NCI-H524 treated with DMSO at 0.1 percent for 48 hours (cell line): ENCODE measurements at places on chromosomes 12 and 14.

DNA sequence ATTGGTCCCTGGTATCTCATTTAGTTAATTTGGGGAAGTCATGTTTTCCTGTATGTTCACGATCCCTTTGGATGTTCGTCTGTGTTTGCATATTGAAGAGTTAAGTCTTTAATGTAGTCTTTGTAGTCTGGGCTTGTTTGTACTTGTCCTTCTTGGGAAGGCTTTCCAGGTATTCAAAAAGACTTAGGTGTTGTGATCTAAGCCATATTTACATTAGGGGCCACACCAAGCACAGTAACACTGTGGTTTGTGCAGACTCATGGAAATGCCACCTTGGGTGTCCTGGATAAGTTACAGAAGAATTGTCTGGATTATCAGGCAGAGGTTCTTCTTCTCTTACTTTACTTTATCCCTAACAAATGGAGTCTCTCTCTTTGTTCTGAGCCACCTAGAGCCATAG, 380.3 kb downstream of the CCER1 start:
- no peak for DNase-seq

- no peak for DNase-seq
Measured at GRCh38 chr14:46819117-46819516, 167.5 kb upstream of the RPL10L start.

- no peak for DNase-seq
Measured at GRCh38 chr12:53677016-53677799, 1.3 kb upstream of the ATP5MC2 start.

DNA sequence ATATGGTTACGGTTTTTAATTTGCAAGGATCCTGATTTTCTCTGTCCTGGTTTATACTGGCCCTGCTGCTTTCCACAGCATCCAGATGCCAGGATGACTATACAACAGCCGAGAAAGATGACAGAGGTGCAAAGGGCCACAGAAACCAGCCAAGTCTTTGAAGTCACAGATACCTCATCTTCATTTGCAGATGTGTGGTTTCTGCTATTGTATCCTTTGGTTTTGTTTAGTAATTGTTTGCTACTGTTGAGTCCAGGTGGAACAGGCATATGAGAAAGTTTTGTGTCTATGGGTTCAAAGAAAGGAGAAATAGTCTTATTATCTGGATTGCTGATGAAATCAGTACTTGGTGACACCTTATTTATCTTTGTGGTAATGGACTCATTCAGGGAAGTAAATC, 17.3 kb upstream of the KLHL42 start:
- DNase-seq, result no peak

DNA sequence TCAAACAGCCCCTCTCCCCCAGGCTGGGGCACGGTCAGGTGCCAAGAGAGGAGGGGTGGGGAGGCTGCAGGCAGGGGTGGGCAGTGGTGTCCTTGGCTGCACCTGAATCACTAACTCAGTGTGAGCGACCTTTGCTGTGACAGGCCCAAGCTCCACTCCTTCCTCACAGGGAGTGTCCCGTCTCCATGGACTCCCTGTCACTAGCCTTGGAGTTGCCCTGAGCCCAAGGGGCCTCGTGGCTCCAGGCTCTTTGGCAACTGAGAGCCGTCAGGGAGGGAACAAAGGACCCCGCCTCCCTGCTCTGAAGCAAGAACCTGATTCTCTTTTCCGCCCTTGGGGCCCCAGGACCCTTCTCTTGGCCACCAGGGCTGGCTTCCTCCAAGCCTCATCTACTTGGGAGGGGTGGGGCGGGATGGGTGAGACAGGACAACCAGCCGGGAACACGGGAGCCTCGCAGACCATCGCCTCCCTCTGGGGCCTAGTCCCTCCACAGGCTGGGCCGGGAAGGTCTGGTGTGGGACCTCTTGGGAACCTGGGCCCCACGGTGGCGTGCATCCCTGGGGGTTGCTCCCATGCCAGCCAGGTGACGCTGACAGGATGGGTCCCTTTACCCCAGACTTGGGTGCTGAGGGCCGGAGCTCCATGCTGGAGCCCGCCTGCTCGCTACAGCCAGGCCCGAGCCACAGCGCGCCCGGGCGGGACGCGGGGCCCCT, 935 bp upstream of the ADSS1 start:
- DNase-seq, result no peak

DNA sequence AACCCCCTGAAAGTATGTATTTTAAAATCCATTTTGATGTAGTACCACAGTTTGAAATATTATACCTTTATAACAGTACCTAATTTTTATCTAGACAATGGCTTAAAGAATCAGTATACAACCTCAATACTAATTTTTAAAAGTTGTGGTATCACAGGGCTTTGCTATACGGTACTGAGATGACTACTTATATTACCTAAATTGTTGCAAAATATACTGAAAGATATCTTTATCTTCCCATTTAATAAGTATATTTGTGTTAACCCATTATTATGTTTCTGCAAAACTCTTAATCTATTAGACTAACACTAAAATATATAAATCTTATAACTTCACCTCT, 67.1 kb downstream of the RALGAPA1 start:
- no peak for DNase-seq

GRCh38 chr12:72082986-72083820, 144.6 kb downstream of the TPH2 start:
- no peak for DNase-seq

GRCh38 chr12:50257236-50258166, 25.8 kb downstream of the LIMA1 start:
- peak; percentile 40 for DNase-seq

GRCh38 chr12:62214846-62215245, 45.4 kb upstream of the USP15 start:
- DNase-seq, result no peak

- DNase-seq, result no peak
Measured at GRCh38 chr12:93782853-93783252, 105.7 kb downstream of the CRADD start.

DNA sequence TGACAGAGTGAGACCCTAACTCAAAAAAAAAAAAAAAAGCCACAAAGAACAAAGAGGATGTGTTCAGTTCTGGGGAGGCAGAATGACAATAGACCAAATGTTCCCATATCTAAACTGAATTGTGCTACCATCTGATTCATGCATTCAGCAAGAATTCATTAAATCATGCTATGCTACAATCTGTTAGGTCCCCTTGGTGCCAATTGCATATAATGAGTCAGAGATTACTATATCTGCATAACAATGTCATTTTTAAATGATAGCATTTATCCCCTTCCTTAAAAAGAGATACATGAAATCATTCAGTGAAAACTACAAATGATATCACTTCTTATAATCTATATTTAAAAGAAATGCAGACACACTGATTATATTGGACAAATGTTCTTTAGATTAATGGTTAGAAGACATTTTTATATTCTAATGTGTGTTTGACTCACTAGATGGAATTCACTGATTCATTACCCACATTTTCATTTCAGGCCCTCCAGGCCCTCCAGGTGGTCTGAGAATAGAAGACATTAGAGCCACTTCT, 207.6 kb upstream of the PDZRN4 start:
- no peak for DNase-seq

- no peak for DNase-seq
Measured at GRCh38 chr14:56300495-56300894, 182.3 kb downstream of the PELI2 start.

DNA sequence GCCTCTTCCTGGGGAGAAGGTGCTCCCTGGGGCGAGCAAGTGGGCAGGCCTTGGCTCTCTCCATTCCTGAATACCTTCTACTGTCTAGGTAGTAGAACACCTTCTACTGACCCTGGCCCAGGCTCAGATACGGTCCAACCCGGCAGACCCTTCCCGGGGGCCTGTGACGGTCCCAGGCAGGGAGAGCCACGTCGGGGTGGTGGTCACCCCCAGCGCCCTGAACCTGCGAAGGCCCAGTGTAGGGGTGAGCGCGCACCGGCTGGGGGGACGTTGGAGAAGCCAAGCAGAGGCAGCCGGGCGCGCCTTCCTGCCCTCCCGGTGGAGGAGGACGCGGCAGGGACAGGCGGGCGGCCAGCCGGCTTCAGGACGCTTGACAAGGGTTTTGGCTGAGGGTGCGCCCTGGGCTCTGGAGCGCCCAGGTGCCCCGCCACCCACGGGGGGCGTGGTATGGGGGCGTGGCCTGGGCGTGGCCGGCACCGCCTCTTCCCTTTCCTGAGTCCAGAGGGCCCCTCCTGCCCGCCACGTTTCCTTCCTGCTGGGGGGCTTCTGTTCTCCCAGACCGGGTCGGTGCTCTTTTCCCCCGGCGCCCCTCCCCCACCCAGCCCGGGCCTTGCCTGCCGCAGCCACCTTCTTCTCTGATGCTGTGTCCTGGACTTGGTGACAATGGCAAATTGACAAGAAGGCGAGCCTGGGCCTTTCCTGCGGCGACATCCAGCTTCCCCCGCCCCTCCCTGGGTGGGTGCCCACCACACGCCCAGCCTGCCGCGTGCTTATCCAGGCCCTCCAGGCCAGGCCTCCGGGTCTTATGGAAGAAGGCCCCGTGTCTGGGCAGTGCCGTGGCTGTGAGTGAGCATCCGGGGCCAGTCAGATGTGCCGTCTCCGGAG, 24.5 kb upstream of the PPP1R13B start:
- no peak for DNase-seq

GRCh38 chr12:50195832-50196231, 28.7 kb upstream of the CERS5 start:
- DNase-seq, result peak; percentile 23

- peak; percentile 71 for DNase-seq
Measured at GRCh38 chr14:59629444-59630287, 53.1 kb upstream of the CCDC175 start.

GRCh38 chr12:109944561-109945359, 44.7 kb downstream of the TCHP start:
- no peak for DNase-seq

DNA sequence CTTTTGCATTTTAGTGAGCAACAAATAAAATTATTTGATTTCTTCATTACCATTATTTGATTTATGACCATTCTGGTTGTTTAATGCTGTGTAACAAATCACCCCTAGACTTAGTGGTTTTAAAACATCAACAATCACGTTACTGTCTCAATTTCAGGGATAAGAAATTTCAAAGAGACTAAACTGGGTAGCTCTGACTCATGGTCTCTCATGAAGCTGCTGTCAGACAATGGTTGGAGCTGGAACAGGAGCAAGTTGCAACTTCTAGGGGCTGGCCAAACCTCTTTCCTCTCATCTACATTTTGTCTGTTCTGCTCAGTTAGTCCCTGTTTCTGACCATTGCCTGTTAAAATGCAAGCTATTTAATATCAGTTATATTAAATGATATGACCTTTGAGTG, 517.0 kb downstream of the KCNH5 start:
- DNase-seq, result no peak

- DNase-seq, result peak; percentile 32
Measured at GRCh38 chr12:7439579-7440505, 4.1 kb downstream of the CD163L1 start.

DNA sequence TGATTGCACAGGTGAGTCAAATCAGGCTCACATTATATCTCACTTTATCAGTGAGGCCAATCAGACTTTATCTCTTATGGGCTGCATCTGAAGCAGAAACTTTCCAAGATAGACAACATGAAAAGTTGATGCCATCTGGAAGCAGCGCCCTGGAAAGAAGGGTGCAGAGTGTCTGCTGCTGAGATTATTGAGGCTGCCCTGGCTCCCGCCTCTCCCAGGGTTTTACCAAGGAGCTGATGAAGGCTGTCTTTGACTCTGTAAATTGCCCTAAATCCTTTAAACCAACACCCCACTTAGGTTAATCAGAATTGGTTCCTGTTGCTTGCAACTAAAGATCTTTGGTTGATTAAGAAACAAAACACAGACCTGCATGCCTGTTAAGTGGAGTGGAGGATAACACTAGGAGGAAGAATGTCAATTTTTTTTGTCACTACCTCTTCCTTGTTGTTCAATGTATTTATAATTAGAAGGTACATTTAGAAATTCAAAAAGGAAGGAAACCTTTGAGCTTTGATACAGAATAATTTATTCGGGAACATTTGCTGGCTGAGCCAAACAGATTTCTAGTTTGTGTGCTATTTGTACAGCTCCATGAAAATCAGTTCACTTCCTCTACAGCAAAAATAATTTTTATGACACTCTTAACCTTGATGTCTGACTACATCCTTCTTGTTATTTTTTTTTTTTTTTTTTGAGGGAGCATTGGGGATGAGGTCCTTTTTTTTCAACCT, 104.1 kb downstream of the VEZT start:
- DNase-seq, result no peak

- DNase-seq, result no peak
Measured at GRCh38 chr12:104182144-104182543, 33.4 kb upstream of the TXNRD1 start.

- DNase-seq, result no peak
Measured at GRCh38 chr12:16389594-16389993, 42.1 kb downstream of the MGST1 start.

DNA sequence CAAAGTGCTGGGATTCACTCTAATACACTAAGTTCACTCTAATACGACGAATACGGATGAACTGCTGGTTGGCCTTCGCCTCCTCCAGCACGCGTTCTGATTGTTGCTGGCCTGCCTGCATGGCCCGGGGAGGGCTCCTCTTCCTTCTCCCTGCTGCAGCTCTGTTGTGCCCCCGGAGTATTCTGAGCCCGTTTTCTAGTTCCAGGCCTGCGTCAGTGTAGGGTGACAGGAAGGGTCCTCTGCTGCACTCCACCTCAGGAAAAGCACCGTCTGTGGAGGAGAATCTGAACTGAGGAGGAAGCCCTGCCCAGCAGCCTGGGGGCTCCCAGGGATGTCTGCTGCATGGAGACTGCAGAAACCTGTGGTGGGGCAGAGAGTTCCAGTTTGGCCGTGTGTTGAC, 44.4 kb downstream of the DDX51 start:
- DNase-seq, result no peak

GRCh38 chr12:1507308-1507707, 87.1 kb downstream of the FBXL14 start:
- DNase-seq, result no peak

DNA sequence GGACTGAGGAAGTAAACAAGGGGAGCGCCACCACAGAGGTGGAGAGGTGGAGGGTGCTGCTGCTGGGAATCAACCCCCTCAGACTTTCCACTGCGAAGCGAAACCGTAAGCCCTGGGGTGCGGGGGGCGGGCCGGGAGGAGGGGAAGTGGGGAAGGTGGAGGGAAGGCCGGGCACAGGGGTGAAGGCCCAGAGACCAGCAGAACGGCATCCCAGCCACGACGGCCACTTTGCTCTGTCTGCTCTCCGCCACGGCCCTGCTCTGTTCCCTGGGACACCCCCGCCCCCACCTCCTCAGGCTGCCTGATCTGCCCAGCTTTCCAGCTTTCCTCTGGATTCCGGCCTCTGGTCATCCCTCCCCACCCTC, at the start of gene LAG3:
Gene LAG3, plus strand, starts transcription at position 190 of the 365 bp plus-strand sequence. CDS start 333 bp downstream, outside the sequence.
- no peak for DNase-seq

GRCh38 chr12:66538970-66539369, 139.9 kb downstream of the GRIP1 start:
- no peak for DNase-seq

GRCh38 chr14:101716077-101716950, 45.2 kb upstream of the PPP2R5C start:
- DNase-seq, result no peak
